Cerebellar nuclear complex (tissue), 1 donor: ENCODE measurements at places on chromosomes 4 and X.

- no peak for DNase-seq
These were observed 160.1 kb downstream of the RBMX2 start for GRCh38 chrX:130561930-130562329.

DNA sequence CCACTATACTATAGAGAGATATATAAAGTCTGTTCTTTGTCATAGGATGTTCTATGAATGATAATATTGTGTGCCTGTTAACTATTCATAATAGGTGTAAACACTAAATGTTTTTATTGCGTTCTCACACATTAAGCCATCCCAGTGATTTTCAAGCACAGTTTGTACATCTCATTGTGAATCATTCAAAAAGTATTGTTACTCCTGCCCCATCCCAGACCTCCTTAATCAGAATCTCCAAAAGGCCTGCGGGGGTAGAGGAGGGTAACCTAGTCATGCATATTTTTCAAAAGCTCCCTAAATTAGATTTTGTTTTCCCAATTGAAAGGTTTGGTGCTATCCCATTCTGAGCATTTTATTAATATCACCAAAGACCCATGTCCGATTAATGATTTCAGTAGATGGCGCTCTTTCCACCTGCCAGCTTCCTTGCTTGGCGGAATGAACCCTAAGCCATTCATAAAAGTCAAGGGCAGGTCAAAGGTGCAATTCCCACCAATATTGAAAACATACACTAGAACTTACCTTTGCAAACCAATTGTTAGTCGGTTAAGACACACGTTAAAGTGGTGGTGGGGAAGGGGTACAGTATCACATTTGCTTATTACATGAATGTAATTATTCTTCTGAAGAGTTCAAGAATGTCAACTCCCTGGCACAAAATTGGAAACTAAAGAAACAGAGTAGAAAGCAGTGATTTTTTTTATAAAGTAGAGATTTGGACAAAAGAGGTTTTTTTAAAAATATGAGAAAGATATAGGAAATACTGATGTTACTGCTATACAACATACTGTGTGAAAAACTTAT is 5.8 kb upstream of the TET2 start:
- no peak for DNase-seq

DNA sequence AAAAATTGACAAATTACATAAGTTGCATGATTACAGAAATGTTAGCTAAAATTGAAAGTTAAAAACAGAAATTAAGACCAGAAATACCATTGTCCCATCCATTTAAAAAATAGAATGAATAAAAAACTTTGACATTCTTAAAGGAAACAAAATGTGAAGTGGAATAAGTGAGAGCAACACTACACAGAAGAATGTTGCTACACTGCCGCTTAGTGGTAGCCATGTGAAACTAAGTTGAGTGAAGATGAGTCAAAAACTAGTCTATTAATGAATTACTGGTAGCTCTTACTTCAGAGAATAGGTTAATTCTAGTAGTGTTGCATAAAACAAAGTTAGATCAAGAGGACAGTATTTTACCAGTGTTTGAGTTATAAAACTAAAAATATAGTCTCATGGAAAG is 571.0 kb upstream of the KLHL4 start:
- DNase-seq = no peak

DNA sequence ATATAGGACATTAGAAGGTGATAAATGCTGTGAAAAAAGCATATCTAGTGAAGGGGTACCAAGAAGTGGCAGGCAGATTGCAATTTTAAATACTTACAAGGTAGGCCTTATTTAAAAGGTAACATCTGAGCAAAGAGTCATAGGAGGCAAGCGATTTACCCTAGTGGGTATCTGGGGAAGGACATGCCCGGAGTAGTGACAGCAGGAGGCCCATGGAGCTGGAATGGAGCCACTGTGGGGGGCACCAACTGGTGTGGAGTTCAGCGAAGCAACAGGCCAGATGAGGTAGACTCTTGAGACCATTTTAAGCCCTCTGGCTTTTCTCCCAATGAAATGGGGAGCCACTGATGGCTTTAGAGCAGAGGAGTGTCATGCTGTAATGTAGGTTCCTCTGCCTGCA is 37.3 kb downstream of the SEC24D start:
- no peak for DNase-seq

- no peak for DNase-seq
These were observed 621.5 kb upstream of the HTR2C start for GRCh38 chrX:113962343-113962742.

DNA sequence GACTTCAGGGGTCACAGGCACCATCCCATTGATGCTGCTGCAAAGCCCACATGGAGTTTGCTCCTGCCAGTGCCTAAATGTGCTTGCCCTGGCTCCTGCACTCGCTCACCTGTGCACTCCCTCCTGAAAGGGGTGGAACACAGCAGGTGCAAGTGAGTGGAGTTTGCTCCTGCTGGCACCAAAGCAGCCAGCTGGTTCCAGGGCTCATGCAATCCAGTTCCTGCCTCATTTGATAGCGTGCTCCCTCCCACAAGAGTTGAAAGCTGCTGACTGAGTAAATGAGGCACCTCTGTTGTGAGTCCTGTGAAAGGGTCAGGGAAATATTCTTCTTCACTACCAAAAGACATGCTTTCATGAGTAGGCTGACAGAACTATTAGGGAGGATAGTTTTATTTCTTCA is 30.5 kb downstream of the CXCL8 start:
- DNase-seq = no peak

DNA sequence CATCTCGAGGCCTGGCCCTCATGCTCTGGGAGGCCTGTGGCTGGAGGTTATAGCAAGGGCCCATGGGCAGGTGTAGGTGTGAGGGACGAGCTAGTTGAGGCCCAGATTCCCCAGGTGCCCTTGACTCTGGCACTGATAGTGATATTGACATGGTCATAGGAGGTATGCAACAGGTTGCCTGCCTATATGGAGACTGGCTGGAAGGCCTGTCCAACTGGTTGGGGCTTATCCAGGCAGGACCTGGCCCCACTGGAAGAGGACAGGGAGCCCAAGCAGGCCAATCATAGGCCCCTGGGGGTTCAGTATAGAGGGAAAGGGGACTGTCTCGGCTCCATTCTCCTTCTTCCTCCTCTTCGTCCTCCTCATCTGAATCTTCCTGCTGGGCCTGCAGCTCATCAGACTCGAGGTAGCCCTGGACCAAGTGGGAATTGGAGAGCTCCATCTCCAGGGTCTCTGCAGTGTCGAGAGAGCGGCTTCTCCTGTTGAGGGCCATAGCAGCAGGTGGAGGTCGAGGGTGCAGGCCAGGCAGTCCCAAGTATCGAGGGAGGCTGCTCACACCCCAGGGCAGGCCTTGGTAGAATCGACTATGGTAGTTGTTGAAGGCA is 15.3 kb downstream of the AMER1 start:
- DNase-seq = no peak

GRCh38 chrX:115142057-115142456 is 47.2 kb upstream of the RBMXL3 start:
- DNase-seq = no peak

DNA sequence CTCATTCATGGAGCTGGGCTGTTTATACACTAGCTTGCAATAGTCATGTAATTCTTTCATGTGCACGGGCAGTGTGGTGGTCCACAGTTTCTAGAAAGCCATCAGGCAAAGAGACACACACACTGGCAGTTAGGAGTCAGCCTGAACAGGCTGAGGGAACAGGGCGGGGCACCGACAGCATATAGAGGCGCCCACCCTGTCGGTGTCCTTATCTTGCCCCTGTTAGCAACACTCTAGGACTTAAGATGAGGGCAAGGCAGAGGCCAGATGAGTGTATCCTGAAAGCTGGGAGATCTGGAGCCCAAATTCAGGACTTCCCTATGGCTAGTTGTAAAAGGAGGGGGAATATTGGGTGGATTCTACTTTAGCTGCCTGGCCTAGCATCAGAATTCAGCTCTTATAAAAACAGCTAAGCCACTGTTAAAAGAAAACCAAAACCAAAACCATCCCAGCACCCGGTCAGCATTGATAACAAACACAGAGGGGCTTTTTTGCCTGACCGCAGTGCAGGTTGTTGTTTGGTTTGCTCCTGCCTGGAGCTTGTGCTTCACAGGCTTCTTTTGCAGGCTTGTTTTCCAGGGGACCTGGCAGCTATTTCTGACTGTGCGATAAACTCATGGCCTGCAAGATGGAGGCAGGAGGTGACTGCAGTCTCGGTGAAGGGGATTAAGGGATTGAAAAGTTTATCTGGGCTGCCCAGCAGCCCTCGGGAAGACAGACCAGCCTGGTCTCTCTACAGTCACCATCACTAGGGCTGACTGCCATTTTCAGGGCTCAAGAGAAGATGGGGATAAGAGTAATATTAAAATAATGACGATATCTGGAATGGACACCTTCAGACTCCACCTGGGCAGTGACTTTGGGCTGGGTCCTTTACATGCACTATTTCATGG is 638.9 kb downstream of the MID1IP1 start:
- DNase-seq = no peak

GRCh38 chrX:55118574-55118973 is 29.8 kb downstream of the PAGE2 start:
- no peak for DNase-seq

- no peak for DNase-seq
These were observed 60.0 kb downstream of the SHROOM3 start for GRCh38 chr4:76494871-76495590.

DNA sequence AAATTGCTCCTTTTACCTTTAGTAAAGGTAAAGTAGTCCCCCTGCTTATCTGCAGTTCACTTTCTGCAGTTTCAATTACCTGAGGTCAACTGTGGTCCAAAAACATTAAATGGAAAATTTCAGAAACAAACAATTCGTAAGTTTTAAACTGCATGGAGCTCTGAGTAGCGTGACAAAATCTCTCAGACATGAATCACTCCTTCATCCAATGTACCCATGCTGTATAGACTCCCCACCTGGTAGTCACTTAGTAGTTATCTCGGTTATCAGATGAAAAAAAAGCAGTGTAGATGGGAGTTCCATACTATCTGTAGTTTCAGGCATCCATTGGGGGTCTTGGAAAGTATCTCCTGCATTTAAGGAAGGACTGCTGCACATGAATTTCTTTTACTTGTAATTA is 7.7 kb downstream of the UNC5C start:
- no peak for DNase-seq

- no peak for DNase-seq
These were observed 112.2 kb upstream of the ANXA3 start for GRCh38 chr4:78439328-78439727.

GRCh38 chr4:15649914-15650545 is 5.1 kb downstream of the FBXL5 start:
- DNase-seq = no peak

DNA sequence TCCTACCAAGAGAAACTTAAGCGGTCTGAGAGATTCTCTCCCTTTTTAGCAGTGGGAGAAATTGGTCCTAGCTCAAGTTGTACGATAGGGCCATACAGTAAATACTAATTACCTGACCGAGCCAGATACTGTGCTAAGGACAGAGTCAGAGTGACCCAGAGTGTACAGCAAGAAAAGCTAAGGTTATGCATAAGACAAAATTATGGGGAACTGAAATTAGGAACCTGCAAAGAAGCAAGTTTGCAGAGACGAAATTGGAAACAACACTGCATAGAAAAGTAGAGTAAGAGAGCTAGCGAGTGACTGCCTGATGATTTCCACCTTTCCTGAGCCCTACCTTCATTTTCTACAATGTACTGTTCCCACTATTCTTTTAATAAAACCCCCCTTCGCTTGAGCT is 278.1 kb downstream of the NKX6-1 start:
- DNase-seq = no peak

- DNase-seq = no peak
These were observed 456.4 kb upstream of the TEX13C start for GRCh38 chrX:124863303-124863702.

- no peak for DNase-seq
These were observed 332.4 kb downstream of the ARHGAP24 start for GRCh38 chr4:85807247-85807950.

DNA sequence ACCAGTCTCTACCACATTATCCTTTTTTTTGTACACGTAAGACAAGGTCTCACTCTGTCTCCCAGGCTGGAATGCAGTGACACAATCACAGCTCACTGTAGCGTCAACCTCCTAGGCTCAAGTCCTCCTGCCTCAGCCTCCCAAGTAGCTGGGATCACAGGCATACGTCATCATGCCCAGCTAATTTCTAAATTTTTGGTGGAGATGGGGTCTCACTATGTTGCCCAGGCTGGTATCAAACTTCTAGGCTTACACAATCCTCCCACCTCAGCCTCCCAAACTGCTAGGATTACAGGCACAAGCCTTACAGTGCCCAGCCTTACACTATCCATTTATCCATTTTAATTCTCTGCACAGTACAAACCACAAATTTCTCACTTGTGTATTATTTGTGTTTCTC is 58.0 kb downstream of the CLOCK start:
- DNase-seq = no peak

- DNase-seq = no peak
These were observed 63.2 kb downstream of the CD40LG start for GRCh38 chrX:136711147-136711546.

DNA sequence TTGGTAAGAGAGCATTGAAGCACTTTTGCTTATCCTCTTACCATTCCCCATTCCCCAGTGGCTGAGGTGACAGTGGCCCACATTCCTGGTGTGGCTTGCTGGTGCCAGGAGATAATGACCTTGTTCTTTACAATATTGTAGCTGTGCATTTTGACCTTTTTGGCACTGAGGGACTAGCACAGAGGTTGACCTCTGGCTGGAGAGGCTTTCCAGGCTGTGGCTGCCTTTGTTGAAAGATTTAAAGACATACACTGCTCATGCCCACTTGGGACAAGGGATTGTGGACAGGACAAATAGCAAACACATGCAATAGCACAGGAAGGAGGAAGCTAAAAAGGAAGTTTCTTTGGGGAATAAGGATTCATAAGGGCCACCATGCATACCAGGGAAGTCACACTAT is 65.4 kb downstream of the ARHGEF9 start:
- DNase-seq = no peak

DNA sequence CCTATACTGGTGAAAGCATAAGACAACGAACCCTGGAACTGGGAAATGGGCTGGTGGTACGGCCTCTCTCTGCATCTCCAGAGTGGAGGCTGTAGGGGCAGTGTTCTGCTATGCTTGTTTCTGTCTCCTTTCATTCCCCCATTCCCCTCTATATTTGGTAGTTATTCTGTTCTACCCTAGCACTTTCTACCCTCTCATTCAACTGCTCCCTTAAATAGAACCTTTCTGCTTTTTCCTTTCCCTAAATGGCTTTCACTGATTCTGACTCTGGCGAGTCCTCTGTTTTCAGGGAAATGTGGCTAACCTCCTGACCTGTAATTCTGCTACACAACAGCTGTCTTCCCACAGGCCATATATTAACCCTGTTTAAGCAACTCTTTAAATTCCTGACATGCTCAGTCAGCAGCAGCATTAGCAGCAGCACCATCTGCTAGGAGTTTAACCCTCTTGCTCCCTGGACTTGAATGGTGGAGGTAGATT is 94.2 kb downstream of the CXCL13 start:
- no peak for DNase-seq

GRCh38 chr4:48633657-48634056 is 143.6 kb downstream of the ZAR1 start:
- no peak for DNase-seq

GRCh38 chr4:118158763-118159375 is 124.6 kb downstream of the NDST3 start:
- DNase-seq = no peak

GRCh38 chrX:19758539-19758938 is 128.9 kb downstream of the SH3KBP1 start:
- no peak for DNase-seq

GRCh38 chrX:23008431-23009099 is 8.8 kb downstream of the DDX53 start:
- DNase-seq = no peak
